AG08395 (cell line): ENCODE measurements at places on chromosomes 11 and 22.

DNA sequence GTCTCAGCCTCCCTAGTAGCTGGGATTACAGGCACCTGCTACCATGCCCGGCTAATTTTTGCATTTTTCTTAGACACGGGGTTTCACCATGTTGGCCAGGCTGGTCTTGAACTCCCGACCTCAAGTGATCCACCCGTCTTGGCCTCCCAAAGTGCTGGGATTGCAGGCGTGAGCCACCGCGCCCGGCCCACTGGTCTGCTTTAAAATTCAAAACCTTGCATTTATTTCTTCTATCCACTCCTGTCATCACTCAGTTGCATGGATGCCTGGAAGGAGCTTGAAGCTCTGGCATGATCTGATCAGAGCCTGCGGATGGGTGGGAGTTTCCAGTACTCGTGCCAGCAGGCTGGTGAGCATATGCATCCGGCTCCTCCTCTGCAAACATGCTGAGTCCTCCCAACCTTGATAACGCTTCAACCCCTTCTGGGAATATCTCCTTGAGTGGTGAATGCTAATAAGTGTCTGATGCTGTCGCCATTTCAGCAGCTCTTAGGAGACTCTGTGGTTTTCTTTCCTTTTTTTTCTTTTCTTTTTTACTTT is 39.6 kb downstream of the UBASH3B start:
- no peak for DNase-seq

- DNase-seq: no peak
Measured at GRCh38 chr11:47485107-47485506, 36.2 kb upstream of the RAPSN start.

DNA sequence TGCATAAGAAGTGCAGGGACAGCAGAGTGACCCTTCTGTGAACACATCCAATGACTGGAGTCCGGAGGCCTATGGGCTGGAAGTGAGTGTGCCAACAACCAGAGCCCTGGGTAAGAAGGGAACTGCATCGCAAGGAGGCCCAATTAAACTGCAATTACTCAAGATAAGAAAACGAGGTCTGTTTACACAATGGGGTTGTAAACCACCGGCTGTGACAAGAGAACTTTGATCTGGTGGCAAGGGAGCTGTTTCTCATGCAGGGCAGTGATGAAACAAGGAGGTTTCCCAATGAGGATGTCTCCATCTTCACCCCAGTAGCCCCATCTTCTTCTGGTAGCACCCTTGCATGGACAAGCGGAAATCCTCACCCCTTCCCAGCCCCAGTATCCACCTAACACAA is 21.5 kb downstream of the ETS1 start:
- DNase-seq: no peak

- DNase-seq: no peak
Measured at GRCh38 chr11:69475866-69476471, 5.5 kb upstream of the LINC01488 start.

GRCh38 chr11:23166376-23166775 is 306.1 kb upstream of the CCDC179 start:
- no peak for DNase-seq
